ENCODE measurements at places on chromosomes 12 and 14.

- DNase-seq = no peak
Observed at GRCh38 chr14:100536121-100536510, 51.1 kb downstream of the BEGAIN start.

- DNase-seq = no peak
Observed at GRCh38 chr14:49972823-49973222, 79.9 kb downstream of the ARF6 start.

DNA sequence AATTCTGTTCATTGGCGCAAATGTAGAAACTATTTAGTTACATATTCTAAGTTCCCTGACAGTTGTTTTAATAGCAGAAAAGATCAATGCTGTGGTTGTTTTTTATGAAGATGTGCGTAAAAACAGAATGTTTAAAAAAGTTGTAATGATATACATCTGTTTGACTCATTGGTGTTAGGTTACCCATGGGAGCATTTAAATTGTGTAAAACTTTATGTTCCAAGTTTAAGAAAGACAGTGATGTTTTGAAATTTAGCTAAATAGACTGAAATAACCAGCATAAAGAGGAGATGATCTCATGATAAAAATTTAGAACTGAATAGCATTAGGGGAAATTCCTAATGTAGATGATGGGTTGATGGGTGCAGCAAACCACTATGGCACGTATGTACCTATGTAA is 3.6 kb downstream of the PELI2 start:
- DNase-seq = no peak

DNA sequence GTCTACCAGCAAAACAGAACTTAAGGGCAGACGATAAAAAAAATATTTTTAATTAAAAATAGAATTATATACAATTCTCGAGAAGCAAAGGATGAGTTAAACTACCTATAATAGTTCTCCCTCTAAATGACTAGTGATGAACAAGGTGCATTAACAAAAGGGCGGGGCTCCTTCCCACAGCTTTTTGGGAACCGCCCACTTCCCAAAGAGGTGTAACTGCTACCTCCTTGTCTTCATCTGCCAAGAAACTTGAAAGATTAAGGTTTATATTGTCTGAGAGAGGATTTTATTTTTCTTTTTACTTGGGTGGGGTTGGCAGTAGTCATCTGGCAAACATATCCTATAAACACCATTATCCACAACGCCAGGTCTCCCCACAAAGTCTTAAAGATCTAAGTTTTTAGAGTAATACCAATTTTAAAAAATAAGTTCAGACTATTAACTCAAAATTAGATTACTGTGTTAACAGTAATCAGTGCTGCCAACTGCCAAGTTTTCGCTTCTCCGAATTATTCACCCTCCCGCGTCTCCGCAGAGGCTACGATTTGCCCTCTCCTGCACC is 938 bp downstream of the RALGAPA1 start:
- no peak for DNase-seq

DNA sequence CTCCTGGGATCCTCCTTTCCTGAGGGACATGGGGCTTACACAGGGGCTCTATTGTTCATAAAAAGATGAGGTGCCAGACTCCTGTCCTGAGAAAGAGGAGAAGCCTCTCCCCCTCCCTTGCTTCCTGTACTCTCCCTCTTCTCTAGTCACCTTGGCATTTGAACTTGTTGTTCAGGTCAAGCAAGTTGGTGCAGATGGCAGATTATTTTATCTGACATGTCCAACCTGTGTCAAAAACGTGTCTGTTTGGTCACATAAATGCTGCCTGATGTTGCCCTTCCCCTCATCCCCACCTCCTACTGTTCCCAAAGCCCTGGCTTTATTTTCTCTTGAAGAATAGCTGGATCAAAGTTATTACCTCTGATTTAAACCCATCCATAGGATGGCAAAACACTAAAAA is 154.8 kb downstream of the TMX1 start:
- no peak for DNase-seq

GRCh38 chr14:104140463-104141331 is 2.3 kb downstream of the KIF26A start:
- no peak for DNase-seq

DNA sequence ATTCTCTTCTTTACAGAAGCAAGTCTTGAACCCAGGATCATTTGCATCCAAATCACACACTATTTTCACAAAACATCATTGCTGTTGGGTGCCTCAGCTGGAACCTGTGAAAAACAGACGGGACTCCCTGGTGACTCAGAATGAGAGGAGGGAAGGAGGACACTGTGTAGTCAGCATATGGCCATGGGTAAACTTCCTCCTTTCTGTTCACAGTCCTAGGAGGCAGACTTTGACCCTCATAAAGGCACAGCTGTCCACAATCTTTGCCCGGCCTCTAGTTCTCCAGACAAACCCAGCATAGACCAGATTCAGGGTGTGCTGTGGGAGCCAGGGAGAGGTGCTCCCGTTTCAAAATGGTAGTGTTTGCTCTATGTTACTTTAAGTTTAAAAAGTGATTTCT is 62.0 kb downstream of the DYRK2 start:
- DNase-seq = no peak

DNA sequence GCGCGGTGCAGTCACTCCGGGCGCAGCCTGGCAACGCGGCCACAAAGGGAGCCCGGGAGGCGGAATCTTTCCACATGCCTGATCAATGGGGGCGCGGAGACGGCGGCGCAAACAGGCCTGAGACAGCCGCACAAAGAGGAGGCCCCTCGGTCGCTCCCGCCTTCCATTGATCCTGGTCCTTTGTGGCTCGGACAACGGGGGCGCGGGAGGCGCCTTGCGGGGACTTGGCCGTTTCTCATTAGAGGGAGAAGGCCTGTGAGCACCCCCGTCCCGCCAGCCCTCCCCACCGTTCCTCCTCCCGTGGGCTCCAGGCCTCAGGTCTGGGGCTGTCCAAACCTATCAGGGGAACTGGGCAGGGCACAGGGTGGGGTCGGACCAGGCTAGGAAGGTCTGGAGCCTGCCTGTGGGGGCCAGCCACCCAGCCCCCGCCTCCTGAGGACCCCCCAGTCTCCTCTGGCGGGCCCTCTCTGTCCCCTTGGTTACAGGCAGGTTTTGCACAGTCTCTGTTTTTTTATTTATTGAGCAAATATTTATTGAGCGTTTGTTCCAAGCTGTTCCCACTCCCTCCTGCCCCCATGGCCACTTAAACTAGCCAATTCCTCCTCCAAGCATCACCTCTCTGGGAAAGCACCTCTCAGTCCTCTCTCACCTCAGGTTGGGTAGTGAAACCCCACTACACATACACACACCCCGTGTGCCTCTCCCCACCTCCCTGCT is 29.0 kb upstream of the MSI1 start:
- DNase-seq = no peak

DNA sequence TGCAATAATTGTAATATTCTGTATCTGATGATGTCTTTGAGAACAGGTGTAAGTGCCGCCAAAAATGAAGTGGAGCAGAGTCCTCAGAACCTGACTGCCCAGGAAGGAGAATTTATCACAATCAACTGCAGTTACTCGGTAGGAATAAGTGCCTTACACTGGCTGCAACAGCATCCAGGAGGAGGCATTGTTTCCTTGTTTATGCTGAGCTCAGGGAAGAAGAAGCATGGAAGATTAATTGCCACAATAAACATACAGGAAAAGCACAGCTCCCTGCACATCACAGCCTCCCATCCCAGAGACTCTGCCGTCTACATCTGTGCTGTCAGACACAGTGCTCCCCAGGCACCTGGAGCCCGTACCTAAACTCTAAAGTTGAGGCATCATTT is 268.7 kb downstream of the DAD1 start:
- no peak for DNase-seq

DNA sequence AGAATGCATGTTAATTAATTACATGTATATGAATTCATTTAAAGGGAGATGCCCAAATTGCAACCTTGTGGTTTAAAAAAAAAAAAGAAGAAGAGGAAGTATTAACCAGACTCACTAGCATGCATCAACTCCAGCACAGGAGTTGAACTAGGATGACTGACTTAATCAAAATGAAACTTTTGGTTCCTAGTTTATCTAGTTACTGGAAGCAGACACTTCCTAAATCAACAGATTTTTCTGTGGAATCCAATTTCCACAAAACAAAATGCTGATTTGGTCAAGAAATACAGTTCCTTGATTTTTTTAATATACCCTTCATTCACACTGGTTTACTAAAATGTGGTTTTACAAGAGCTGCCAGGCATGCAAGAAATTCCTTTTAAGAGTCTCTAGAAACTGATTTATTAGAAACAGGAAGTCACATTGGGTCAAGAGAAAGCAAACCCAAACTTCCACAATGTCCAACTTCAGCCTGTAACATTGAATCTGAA is 41.6 kb downstream of the ITPR2 start:
- DNase-seq = no peak

GRCh38 chr12:89450907-89451306 is 73.7 kb downstream of the GALNT4 start:
- no peak for DNase-seq

- no peak for DNase-seq
Observed at GRCh38 chr14:30521899-30522736, 36.8 kb upstream of the G2E3 start.

Measured in stimulated activated CD4-positive, alpha-beta T cell treated with anti-CD3 and anti-CD28 coated beads, TNF-alpha, amount 100 ng/mL, for 48 hours (primary cell).